Stomach (tissue), 19 donors: ENCODE measurements at places on chromosomes 5 and 9. TPM values are rescaled to one million over a fixed set of nuclear protein-coding genes. Genes with fewer than 3 reads are reported as not detected.

Gene CCDC152
- 0.68 TPM for polyA plus RNA-seq

Gene ROPN1L
- 0.76 TPM for polyA plus RNA-seq

Gene BARHL1
- polyA plus RNA-seq, result not detected

Gene LEAP2
- 1.4 TPM for polyA plus RNA-seq

Gene CDKN2A
- polyA plus RNA-seq, result not detected

Gene ARL15
- 5.7 TPM for polyA plus RNA-seq

Gene DMRT1
- not detected for polyA plus RNA-seq

Gene C5orf52
- not detected for polyA plus RNA-seq

Gene VAV2
- polyA plus RNA-seq, result 7.3 TPM

Gene SLC4A9
- not detected for polyA plus RNA-seq

Gene ENTPD2
- polyA plus RNA-seq, result 2.9 TPM

Gene PRDM9
- not detected for polyA plus RNA-seq

Gene PRSS3
- polyA plus RNA-seq, result 68.1 TPM

Gene SPINK4
- polyA plus RNA-seq, result not detected

Gene SLF1
- polyA plus RNA-seq, result 1.00 TPM

Gene F12
- polyA plus RNA-seq, result 13.6 TPM

Gene PRELID2
- 18.6 TPM for polyA plus RNA-seq

DNA sequence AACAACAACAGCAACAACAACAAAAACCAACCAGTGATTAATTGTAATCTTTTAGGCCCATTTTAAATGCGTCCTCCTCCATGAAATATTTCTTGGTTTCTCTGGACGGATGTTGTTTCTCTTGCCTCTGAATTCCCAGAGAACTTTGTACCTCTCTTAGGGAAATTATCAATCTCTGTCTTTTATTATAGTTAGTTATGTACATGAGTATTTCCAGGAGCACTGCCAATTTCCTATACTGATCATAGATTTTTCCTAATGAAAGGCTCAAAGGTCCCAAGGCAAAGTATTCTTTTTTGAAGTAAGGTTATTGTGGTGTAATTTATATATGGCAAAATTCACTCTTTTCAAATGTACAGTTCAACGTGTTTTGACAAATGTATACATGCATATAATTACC is 20.4 kb upstream of the PALM2AKAP2 start:
- DNase-seq, result no peak

- DNase-seq, result no peak
These were observed 124.0 kb upstream of the DAP start for GRCh38 chr5:10885026-10885425.

- DNase-seq, result no peak
These were observed 272.7 kb downstream of the TRIM32 start for GRCh38 chr9:116959809-116960208.

DNA sequence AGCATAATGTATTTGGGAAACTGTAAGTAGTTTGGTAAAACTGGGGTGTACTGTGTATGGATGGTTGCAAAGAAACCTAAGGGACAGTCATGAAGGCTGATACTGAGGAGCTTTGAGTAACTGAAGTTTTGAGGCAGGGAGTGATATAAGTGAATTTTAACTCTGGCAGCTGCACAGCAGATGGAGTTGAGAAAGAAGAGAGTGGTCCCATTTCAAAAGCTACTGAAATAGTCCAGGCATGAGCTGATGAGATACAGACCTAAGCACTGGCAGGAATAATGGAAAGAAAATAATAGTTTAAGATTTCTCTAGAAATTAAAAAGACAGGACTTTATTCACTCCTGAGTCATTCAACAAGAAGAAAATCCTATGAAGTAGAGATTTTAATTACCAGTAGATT is 232.0 kb downstream of the CHSY3 start:
- DNase-seq, result no peak

DNA sequence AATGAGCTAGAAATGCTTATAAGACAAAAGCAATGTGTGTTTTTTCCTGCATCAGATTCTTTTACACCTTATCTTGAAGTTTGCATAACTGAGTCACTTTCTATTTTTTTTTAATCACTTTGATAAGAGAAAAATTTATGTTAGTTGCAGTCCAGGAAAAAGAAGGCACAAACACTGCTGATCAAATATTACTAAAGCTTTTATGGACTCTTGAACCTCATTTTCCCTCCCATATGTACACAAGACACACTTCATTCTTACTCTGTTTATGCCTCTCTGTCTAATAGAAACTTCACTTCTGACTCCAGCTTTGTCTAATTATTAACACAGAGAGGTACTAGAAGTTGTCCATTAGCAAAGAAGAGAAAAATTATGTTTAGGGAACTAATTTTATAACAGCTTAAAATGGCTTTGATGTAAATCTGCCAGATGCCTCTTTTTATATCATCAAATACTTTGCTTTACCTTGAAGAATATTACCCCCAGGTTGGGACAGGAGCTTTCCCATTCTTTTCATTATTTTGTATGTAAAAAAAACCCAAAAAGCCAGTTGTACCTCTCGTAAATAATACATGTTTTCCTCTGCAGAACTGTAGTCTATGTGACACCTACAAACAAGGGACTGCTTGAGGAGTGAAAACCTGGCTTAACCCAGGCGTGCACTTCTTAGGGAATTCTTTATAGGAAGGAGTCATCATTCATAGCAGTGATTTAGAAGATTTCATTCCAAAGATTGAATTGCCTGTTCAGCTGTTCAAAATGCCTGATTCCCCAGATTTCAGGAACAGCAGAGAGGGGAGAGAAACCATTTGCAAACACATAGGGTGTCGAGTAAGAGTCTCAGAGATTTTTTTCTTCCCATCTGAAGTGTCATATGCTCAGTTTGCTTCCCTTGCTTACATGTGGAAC is 72.6 kb downstream of the DAPK1 start:
- DNase-seq, result no peak

- no peak for DNase-seq
These were observed 17.1 kb downstream of the TPPP start for GRCh38 chr5:675871-676698.

GRCh38 chr5:109479260-109479860 is 69.6 kb upstream of the PJA2 start:
- no peak for DNase-seq

GRCh38 chr9:128020692-128021091 is 39.9 kb upstream of the EEIG1 start:
- DNase-seq, result no peak

DNA sequence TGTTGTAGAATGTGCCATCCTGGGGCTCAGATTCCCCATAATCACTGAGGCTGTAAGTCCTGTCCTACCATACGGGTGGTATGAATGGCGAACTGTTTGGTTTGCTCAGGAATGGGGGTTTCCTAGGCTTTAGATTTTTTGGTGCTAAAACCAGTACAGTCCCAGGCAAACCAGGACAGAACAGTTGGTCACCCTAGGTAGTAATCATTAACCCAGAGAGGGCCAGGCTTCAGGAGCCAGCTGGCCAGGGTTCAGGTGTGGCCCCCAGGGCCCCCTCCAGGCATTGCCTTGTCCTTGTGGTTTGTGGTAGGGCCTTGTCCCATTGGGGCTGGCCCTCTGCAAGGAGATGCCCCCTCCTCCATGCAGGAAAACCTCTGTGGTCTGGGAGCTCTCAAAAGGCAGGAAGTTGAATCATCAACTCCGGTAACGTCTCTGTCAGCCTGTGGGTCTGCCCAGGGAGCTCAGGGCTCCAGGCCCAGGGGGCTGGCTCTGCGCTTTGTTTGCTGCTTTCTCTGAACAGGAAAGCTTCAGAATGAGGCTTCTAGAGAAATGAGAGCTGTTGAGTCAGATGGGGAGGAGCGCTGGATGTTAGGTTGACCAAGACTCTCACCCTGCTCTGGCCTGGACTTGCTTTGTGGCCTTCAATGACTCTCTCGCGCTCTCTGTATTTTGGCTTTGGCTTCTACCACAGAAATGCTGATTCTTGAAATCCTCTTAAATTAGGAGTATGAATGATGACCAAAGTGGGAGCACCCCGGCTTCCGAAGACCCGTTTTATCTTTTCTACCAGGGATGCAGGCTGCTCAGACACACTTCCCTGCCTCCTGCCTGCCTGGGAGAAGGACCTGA is 22.2 kb upstream of the JADE2 start:
- DNase-seq, result peak; percentile 56

DNA sequence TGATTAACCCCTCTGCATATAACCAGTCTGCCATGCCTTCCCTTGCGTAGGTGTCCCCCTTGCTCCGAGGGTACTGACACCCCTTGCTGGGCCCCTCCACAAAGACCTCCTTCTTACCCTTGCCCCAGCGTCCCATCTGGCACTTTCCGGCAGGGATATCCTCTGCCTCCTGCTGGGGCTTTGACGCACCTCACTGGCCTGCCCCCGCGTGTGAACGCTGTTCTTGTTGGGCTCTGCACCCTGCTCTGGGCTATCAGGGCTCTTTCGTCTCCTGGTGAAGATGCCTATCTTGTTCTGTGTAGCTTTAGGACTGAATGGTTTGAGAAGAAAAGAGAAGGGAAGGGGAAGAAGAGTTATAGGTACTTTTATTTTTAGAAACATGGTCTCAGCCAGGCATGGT is 53.0 kb downstream of the SUB1 start:
- no peak for DNase-seq

GRCh38 chr5:117812861-117813260 is 1175.5 kb downstream of the DTWD2 start:
- no peak for DNase-seq

DNA sequence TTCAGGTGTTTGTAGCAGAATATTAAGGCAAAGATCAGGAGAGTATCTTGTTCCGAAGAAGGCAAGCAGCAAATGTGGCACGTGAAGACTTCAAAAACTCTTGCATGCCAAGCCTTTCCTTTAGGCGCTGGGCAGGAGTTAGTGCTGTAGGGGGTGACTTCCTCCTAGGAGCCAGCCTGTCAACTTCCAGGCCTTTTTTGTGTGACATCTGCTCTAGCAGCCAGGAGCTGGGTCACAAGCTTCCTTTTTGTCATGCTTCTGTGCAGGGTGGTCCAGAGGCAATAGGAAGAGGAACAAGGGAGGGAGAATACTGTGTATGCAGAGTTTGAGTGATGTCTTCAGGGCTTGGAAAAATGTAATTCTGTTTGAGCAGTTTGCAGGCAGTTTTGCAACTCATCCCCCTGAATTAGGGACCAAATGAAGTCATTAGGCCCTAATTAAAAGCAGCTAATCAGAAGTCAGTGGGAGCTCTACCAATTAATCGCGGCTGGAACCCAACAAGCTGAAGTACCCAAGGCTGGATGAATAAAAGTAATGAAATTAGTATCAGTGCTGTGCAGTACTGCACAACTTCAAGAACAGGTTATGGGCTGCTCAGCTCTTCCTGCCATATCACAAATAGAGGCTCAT is 53.5 kb downstream of the TLR4 start:
- no peak for DNase-seq

GRCh38 chr5:170135796-170136490 is 30.2 kb downstream of the FOXI1 start:
- DNase-seq, result no peak

DNA sequence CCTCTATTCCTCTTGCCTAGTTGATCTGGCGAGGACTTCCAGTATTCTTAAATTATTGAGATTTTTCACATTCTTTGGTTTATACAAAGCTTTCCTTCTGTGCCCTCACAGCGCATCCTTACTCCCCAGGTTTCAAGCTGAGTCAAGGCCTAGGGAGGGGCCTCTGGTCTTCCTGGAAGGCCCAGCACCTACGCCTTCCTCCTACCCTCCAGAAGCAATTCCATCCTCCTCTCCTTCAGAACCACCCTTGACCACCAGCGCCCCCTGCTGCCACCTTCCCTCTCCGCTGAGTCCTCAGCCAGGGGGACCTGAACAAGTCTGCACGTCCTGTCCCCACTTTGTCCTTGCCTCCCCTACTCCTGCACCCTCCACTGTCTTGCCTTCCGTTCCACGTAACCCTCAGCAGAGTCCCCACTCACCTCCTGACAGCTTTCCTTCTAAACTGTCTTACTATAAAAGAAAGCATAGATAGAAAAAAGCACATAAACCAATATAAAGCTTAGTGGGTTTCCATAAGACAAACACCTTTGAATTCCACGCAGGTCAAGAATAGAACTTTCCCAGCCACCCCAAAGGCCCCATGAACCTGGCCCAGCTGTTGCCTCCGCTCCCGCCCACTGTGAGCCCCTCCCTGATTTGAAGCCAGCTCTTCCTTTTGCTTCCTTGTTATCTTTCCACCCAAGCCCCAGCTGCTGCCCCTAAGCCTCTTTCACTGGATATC is 63.0 kb upstream of the CTSL start:
- peak; percentile 81 for DNase-seq

GRCh38 chr5:128644863-128645262 is 106.8 kb upstream of the FBN2 start:
- DNase-seq, result no peak

GRCh38 chr5:37893434-37894134 is 53.7 kb upstream of the GDNF start:
- peak; percentile 20 for DNase-seq

DNA sequence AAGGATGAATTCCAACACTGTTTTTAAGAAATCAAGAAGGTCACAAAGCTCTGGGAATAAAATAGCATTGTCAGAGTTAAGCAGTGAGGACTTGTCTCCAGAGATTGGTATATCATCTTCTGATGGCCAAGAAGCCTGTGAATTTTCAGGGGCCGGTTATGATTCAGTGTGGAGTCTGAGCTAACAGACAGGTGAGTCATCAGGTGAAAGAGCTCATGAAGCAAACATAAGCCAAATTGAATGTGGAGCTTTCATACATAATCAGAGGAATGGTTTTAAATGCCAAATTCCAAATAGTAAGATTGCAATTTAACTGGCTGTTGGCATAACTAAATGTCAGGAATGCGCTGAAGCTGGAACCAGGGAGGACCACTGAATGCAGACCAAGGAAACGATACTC is 494.2 kb downstream of the MTRR start:
- no peak for DNase-seq

GRCh38 chr5:136054142-136055019 is 25.6 kb downstream of the TGFBI start:
- no peak for DNase-seq

GRCh38 chr5:127441799-127442484 is 75.5 kb upstream of the PRRC1 start:
- peak; percentile 28 for DNase-seq

- no peak for DNase-seq
These were observed 309.0 kb downstream of the PLK2 start for GRCh38 chr5:58150926-58151325.

- DNase-seq, result no peak
These were observed 38.4 kb upstream of the PCA3 start for GRCh38 chr9:76725885-76726284.

DNA sequence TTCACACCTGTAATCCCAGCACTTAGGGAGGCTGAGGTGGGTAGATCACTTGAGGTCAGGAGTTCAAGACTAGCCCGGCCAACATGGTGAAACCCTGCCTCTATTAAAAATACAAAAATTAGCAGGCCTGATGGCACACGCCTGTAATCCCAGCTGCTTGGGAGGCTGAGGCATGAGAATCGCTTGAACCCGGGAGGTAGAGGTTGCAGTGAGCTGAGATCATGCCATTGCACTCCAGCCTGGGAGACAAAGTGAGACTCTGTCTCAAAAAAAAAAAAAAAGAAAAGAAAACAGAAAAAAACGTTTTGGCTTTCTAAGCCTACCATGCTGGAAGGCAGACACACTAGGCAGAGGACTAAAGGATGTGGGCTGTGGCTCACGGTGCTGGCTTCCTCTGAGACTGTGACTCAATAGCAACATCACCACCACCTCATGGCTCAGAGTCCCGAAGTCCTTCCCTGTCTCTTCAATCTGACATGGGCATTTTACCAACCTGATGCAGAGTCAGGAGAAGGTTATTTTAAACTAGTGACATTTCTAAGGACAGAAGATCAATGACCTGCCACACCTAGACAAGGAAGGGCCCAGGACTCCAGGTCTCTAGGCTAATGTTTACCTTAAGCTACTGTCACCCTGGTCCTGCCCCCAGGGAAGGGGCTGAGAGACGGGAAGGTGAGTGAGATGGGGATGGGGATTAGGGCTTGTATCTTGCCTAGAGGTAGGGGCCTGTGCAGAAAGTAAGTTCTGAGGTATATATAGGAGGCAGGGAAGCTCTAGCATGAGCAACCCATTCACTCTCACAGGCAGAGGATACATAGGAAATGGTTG is 3.7 kb downstream of the ECSCR start:
- peak; percentile 54 for DNase-seq
